ENCODE measurements at places on chromosomes 5 and 9. TPM values are rescaled to one million over a fixed set of nuclear protein-coding genes. Genes with fewer than 3 reads are reported as not detected.

DNA sequence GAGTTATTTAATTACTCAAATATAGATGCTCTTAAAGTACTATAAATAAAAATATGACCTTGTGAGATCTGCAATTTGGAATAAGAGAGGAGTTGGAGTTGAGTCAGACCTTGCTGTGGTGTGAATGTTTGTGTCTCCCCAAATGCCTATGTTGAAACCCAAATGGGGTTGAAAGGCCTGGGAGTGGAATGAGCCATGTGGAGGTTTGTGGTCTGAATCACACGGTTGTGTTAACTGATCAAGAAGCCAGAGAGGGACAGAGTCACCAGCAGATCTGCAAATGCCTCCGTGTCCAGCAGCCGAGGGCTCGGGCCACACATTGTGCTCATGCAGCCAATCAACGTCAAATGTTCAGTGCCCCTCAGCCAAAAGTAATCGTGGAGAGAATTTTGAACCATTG is 404.4 kb downstream of the ICE1 start:
- no peak for DNase-seq

GRCh38 chr5:56202483-56202882 is 30.6 kb downstream of the ANKRD55 start:
- no peak for DNase-seq

DNA sequence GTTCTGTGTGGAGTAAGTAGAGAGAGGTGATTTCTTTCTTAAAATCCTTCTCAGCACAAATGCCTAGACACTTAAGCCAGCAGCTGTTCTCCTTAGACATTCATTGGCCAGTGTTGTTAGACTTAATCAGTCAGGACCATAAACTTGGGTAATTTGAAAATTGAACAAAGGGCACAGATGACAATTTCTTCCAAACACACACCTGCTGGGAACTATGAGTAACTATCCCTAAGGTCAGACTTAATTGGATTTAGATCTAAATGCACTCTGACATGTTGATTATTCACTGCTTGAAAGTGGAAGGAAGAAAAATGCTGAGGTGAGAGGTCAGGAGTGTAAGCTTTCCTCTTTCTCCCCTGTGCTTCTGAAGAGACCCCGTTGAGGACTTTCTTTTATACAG is 1083.7 kb upstream of the DMAC1 start:
- no peak for DNase-seq

- no peak for DNase-seq
These were observed 90.8 kb upstream of the EGFLAM start for GRCh38 chr5:38167562-38167996.

GRCh38 chr5:143921525-143922311 is 109.8 kb downstream of the HMHB1 start:
- DNase-seq: no peak

DNA sequence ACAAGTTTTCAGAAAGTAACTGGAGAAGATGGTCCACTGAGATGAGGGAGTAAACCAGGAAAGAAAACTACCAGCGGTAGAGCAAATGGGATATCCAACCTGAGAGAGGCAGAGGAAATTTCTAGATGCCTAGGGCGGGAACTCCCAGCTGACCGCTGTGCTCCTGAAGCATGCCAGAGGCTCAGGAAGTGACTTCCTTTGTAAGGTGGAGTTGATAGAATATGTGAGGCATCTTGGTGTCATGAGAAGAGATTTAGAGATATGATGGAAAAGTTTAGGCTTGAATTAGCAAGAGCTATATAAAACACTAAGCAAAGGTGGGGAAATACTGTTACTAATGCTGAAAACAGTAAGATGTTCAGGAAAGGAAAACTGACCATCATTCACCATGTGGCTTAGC is 124.1 kb downstream of the C9orf152 start:
- no peak for DNase-seq

DNA sequence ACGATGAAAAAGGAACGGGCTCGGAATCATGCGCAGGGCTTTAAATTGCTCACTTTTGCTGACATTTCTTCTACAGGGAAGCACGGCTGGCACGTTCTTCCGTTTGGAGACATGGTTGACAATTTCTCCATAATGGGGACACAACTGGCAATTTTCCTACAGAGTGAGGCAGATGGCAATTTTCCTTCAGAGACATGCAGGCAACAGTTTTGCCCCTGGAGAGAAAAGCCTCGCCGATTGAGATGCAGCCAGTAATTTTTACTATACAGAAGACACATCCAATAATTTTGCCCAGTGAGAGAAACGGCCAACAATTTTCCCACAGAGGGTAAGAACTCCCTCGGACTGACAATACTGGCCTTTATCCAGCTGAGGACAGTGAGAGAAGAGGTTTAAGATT is 90.9 kb upstream of the GPR151 start:
- DNase-seq: no peak

GRCh38 chr9:122788831-122789230 is at the start of gene OR5C1:
Gene OR5C1 (plus strand): TSS chr9:122788933. CDS start chr9:122788933, 0 bp downstream.
- DNase-seq: no peak

- no peak for DNase-seq
These were observed 23.9 kb upstream of the PPP1R2B start for GRCh38 chr5:156826150-156826549.

DNA sequence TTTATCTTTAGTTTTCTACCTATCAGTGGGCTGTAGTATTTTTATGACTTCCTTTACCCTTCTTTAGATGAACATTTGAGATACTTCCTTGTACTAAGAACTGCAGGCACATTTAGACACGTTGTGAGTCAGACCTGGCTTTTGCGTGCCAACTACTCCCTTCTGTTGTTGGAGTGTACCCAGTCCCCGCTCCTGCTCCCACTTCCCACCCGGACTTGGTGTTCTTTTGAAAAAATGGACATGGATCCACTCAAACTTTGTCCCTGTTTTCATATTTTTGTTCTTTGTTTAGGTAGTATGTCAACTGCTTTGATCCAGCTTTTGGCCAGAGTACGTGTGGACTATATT is 60.7 kb downstream of the PARP8 start:
- no peak for DNase-seq

GRCh38 chr5:152638996-152639552 is 234.0 kb upstream of the NMUR2 start:
- no peak for DNase-seq

- DNase-seq: no peak
These were observed 46.0 kb downstream of the MYO10 start for GRCh38 chr5:16889972-16890519.

DNA sequence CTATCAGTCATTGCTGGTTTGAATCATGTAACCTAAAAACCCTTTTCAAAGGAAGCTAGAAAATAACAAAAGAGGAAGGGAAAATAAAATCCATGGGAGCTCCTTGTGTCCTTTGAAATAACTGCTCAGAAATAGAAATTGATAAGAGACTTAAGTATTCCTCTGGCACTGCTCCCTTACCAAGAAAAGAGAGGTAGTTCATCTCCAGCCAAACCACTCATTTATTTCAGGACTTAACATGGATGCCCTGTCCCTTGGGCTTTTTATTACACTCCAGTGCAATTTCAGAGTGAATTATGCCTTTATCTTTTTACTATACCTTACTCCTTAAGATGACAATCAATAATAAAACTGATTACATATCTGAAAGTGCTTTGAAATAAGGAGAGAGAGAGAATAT is 61.0 kb downstream of the MUSK start:
- no peak for DNase-seq

The ADAMTS12 gene
- 0.05 TPM for total RNA-seq

The NDUFAF2 gene
- 36.9 TPM for total RNA-seq

The F12 gene
- 30.0 TPM for total RNA-seq
